ENCODE measurements at places on chromosomes 2 and 18.

DNA sequence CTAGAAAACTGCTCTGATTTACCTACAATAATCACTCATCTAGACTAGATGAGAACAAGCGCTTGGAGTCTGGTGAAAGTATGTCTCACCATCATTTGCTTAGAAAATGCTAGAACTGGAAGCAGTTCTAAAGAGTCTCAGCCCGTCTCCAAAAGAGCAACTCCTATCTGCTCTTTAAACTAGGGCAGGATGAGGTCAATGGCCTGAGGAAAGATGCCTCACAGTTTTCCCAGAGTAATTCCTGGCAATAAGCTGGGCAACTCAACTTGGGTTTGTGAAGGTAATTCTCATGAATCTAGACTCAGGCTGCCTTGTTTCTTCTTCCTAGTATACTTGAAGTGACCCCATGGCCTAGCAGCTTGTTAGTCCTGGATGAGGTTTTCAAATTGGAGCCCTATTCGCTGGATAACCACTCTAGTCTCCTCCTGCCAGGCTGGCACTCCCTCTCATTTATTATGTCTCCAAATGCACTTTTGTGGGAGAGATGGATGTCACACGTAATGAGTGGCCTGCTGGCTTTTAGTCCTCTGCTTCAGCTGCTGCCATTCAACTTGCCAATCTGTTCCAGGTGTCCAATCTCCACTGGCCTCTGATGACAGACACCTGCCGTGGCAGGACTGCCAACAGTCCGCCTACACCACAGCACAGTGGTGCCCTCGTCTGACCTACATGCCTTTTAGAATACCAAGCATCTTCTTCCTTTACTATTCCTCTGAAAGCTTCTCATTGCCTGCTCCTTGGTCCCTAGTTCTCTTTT, 80.9 kb downstream of the CABYR start:
- no peak for DNase-seq

- no peak for DNase-seq
These were observed 12.4 kb downstream of the ATOH8 start for GRCh38 chr2:85766229-85766628.

DNA sequence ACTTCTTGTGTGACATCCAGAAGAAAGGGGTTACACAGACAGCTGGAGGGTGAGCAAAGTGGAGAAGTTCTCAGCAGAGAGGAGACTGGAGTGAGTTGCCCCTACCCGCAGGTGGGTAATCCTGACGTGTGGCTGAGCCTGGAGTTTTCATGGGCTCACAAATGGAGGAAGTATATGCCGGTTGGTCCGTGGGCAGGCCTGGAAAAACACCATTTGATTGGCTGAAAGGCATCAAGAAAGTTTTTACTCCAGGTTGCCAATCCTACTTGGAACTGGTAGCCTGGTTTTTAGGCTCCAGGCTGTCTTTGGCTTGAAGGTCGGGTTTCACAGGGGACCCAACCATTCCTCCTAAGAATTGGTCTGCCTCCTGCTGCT, 1177.4 kb upstream of the LRRTM1 start:
- DNase-seq: no peak

DNA sequence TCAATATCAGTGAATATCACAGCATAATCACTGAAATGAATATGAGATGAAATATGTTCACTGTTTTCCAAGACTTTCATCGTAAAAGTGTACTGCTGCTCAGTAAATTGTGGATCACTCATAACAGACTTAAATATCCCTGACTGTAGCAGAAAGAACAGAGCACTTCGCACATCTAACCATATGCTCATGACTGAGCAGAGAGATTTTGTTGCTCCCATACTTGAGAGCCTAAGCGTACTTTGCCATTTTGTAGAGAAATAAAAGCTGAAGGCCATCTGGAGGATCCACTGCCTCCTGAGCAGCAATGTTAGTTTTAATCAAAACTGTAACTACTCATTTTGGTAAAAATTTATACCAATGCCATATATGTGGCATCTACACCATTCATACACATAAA, 243.5 kb downstream of the STK39 start:
- no peak for DNase-seq

DNA sequence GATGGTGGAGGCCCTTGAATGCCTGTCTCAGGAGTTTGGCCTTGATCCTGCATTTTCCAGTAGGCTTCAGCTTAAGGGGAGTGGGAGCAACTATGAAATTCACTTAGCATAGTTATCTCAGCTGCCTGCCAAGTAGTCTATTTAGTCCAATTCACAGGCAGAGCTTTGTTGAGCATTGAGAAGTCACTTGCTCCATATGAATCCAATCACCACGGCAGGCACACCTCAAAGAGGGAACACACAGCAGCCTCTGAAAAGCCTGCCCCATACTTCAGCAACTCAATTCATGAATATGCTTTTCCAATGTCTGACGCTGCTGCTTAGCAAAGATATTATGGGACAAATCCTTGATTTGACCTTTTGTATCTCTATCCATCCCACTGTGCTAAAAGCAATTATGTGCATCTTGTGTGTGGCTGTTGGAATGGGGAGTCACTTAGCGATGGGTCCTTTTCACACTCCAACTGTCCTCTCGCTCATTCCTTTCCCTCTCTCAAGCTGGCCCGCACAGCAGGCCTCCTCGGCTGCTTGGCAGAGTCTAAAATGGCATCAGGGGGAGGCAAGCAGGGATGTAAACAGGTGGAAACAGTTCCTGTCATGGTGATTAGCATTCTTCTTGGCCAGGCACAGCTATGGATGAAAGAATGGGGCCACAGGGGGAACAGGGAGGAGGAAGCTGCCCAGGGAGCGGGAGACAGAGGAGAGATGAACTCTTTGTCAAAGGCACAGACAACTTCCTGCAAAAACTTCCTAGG, 56.0 kb upstream of the LRPPRC start:
- no peak for DNase-seq

DNA sequence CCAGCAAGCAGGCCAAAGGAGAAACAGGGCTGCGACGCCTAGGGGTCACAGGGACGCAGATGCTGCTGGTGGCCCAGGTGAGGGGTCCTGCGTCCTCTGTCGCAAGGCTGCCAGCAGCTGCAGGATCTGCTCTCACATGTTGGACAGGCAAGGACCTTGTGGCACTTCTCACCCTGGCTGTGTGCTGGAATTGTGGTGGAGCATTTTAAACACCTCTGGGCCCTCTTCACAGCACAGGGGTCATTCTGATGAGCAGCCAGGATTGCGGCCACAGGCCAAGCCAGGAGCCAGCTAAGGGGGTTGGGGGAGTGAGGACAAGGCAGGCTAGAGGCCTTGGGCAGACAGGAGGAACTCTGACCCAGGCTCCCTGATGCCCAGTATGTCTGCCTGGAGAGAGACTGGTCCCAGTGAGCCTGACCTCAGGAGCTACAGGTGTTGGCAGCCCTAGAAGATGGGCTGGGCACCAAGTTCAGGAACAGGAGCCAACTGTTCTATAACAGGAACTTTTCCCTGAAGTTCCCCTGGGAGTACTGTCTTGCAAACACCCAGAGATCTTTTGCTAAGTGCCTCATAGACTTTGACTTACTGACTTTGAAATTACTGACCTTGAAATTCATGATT, 40.2 kb downstream of the EFR3B start:
- no peak for DNase-seq

- no peak for DNase-seq
These were observed 14.6 kb downstream of the KCNF1 start for GRCh38 chr2:10926191-10926820.

- DNase-seq: no peak
These were observed 22.2 kb downstream of the HK2 start for GRCh38 chr2:74856004-74856578.

- DNase-seq: no peak
These were observed 49.8 kb downstream of the GLS start for GRCh38 chr2:190930411-190930810.

GRCh38 chr2:45567288-45567963, 43.6 kb downstream of the SRBD1 start:
- no peak for DNase-seq

- DNase-seq: no peak
These were observed 121.0 kb downstream of the KLHL29 start for GRCh38 chr2:23505984-23506380.

DNA sequence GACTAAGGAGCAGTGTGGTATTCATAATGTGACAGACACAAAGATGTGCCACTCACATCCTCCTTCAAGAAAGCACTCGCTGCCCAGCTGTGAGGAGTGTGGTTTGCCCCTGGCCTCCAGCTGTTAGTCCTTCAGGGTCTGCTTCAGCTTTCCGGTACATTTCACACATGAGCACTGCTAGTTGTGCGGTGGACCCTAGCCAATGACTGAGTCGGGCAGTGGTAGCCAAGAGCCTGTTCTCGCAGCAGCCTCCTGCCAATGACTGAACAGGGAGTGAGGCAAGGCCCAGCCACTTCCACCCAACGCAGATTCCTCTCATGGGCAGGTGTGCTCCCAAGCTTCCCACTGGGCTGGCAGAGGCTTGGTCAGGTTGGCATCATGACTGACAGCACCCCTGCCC, 254.3 kb downstream of the RBM43 start:
- DNase-seq: no peak

- no peak for DNase-seq
These were observed 48.3 kb downstream of the RHBDD1 start for GRCh38 chr2:226884166-226884565.

DNA sequence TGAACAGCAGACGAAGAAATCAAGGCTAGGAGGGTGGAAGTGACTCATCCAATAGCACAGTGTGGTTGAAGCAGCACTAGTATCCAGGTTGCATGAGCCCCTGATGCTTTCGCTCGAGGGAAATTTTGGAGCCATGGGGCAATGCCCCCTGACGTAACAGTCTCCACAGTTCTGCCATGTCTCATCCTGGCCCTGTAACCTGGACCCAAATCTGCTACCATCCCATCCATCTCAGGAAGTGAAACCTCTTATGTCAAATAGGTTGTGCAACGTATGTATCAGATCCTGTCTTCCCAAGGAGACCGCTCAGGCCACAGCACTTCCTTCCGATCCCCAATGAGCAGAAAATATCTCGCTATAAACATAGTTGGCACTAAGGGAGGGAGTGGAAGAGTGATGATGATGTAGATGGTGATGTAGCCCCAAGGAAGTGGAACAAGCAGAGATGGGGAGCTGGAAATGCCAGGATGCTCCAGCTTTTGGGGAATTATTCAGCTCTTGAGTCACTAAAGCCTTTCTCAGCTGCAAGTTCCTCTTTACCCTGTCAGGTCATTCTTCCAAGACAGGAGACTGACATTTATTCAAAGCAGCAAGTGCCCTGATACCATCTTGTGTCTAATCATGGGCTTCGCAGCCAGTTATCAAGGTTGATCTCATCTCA, 3.0 kb upstream of the IL1B start:
- DNase-seq: no peak

GRCh38 chr2:178213991-178214390, 19.7 kb downstream of the OSBPL6 start:
- no peak for DNase-seq

- DNase-seq: no peak
These were observed 48.6 kb upstream of the RALBP1 start for GRCh38 chr18:9426753-9427152.

GRCh38 chr18:72601481-72601880, 57.3 kb upstream of the CBLN2 start:
- DNase-seq: no peak

GRCh38 chr2:160207271-160207670, 7.2 kb upstream of the ITGB6 start:
- no peak for DNase-seq

- DNase-seq: peak; percentile 83
These were observed at the start of gene RFX8 for GRCh38 chr2:101474731-101475384. Gene RFX8, minus strand, starts transcription at chr2:101475112. Its CDS starts 8,264 bp downstream, at chr2:101466848.

GRCh38 chr2:74481961-74482800, 617 bp downstream of the CCDC142 start:
- DNase-seq: no peak

DNA sequence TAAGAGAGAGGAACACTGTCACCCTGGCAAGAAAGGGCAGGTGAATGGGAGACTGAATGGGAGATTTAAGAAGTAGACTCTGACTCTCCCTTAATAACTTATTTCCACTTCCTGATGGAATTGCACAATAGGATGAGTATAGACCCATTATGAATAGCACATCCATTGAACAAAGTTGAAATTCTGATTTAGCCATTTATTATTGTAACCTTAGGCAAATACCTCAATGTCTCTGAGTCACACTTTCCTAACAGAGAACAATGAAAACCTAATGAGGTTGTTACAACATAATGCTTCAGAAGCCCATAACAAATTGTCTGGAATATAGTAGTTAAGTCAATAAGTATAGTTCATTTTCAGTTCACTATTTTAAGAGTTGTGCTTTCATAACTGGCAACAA, 78.9 kb downstream of the NRXN1 start:
- peak; percentile 56 for DNase-seq

DNA sequence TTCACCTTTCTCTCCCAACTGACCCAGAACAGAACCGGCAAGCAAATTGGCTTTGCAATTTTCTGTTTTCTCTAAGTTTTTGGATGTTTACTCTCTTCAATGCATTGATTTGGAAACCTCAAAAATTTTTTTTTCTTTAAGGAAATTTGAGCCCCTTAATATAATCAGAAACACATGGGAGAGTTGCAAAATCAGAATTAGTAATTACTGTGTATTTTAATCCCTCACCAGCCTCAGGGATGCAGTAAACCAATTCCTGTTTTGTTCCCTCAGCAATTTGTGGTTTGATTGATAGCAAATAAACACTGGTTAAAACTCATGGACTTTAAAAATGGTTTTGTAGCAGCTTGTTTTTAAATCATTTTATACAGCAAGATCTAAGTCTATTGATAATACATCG, 281.5 kb downstream of the NEDD4L start:
- peak; percentile 16 for DNase-seq

- DNase-seq: no peak
These were observed 35.4 kb downstream of the CCNT2 start for GRCh38 chr2:134954065-134954464.

- no peak for DNase-seq
These were observed 27.0 kb upstream of the DPYSL5 start for GRCh38 chr2:26820932-26821331.

DNA sequence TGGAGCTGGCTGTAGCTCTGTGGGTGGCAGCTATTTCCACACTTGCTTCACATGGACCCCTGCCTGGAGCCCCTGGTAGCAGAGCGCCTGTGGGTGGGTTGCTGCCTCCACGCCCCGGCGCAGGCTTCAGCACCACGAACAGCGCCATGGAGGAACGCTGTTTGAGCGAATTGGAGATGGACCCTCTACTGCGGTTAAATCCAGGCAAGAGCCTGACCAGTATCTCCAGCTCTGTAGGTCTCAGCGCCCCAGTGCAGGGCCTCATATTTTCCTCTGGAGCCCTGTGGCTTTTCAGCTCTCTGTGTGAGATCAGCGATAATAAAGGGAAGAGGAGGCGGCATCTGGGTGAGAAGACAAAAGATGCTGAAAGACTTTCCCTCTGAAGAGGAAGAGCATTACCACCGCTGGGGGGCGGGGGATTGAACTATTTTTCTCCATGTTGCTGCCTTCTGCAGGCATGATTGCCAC, 12.0 kb downstream of the ONECUT2 start:
- no peak for DNase-seq

DNA sequence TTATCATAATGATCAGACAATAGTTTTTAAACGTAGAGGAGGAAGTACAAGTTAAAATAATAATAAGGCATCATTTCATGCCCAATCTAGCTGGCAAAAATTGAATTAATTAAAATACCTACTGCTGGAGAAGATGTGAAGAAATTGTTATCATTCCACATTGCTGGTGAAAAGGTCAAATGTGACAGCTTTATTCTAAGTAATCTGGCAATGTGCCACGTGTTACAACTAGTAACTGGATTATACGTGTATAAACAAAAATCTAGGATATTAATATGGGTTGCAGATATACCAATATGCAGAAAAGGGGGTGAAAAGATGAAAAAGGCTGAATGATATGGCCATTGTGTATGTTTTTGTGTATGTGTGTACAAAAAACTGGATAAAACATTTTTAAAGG, 32.4 kb downstream of the SMAD2 start:
- DNase-seq: no peak

- no peak for DNase-seq
These were observed 628 bp downstream of the GIGYF2 start for GRCh38 chr2:232697807-232698110.

GRCh38 chr2:237598468-237599208, 8.1 kb upstream of the RAB17 start:
- no peak for DNase-seq
